ENCODE measurements at places on chromosomes 13 and 19.

GRCh38 chr19:54218259-54218658, 4.5 kb downstream of the LILRB3 start:
- DNase-seq: no peak

GRCh38 chr13:21436582-21436981, 22.5 kb downstream of the ZDHHC20 start:
- DNase-seq: no peak

DNA sequence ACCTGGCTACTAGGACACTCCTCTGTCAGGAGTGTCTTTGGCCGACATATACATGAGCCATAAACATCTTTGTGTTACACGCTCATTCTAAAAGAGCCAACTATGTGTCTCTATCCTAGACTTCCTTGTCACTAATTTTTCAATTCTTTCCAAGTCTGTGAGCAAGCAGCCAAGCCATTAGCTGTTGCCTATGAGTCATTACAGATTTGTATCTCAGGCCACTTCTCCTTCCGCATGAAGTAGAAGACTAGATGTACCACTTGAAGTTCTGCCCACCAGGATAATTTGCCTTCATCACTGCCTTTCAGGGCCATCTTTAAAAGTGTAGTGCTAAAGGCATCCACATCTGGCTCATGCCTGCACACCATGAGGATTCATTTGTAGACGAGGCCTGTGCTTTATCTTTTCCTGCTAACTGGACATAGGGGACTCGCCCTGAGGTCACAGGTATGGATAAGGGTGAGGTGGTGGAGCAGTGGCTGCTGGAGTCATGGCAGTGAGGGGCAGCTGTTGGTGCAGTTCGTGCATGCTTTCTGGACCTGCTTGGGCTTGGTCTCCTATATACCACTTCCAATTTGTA, 126.1 kb upstream of the KL start:
- DNase-seq: no peak

DNA sequence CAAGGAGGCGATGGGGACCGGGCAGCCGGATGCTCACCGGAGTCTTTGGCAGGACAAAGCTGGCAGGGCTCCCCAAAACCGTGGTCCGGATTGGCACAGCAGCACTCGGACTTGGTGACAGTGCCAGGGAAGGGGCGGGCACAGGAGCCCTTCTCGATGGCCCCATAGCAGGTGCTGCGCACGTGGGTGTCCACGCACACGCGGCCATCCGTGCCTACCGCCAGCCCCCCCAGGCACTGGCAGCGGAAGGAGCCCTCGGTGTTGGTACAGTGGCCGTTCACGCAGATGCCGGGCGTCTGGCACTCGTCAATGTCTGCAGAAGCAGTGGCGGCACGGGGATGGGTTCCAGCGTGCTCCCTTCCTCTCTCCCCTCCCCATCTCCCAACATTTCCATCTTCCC, 17.9 kb downstream of the FBN3 start:
- no peak for DNase-seq

- DNase-seq: no peak
These were observed 180.9 kb downstream of the B3GLCT start for GRCh38 chr13:31380715-31381114.

DNA sequence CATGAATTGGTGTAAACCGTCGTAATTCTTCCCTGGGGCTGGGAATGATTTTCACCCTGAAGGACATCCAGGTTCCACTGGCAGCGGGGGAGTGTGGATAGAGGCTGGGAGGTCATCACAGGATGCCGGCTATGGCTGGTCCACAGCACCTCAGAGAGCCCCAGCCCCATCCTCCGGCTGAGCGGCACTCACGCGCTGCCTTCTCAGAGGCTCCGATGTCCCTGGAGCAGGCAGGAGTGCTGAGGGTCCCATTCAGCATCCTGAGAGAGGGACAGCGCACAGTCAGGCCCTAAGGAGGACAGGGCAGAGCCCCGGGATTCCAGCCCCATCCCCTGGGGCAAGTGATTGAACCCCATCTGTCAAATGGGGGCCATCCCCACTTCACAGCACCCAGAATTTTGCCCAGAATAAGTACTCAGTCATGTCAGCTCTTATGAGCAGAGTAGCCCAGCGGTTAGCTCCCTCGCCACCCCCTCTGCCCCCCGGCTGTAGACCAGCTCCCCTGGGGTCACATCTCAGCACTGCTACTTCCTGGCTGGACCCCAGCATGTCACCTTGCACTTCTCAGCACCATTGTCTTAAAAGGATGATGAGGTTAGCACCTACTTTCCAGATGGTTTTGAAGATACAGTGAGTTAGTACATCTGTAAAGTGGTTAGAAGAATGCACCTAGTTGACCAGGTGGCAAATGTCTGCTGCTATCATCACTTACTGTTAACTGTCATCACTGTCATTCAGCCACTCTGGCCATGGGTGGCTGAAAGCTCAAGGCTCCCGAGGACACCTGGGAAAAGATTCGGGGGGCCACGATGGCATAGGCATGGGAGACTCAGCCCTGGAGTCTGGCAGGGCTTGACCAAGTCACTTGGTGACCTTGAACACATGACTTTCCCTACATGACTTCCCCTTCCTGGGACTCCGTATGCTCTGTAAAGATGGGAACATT, 11.9 kb downstream of the GRAMD1A start:
- no peak for DNase-seq

- DNase-seq: no peak
These were observed 209.0 kb downstream of the VWA8 start for GRCh38 chr13:41751734-41752445.

DNA sequence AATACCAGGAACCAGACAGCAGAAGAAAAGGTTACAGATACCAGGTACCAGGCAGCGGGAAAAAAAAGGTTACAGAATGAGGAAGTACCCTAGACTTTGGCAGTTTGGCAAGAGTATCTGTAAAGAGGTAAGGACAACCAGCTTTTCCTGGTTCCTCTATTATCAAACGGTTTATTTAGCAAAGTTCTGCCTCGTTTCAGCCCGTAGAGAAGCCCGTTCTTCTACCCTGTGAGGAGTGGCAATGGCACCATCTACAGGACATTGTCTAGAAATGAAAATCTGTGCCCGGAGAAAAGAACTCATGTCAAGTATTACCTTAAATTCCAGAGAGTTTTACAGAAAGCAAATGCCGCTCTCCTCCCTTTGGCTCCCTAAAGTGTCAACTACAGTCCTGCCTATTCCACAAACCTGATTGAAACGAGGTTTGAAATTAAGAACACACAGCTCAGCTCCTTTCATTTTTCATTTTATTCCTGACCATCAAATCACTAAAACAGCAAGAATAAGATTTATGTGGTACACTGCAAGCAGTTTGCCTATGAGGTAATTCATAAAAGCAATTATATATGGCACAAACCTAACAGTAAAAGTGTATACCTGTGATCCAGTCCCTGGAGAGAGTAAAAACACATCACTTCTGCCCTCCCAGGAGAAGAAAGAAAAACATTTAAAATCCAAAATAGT, 226.3 kb downstream of the SLC7A1 start:
- DNase-seq: peak; percentile 22

- DNase-seq: no peak
These were observed 16.5 kb downstream of the SIGLEC7 start for GRCh38 chr19:51158474-51159129.

DNA sequence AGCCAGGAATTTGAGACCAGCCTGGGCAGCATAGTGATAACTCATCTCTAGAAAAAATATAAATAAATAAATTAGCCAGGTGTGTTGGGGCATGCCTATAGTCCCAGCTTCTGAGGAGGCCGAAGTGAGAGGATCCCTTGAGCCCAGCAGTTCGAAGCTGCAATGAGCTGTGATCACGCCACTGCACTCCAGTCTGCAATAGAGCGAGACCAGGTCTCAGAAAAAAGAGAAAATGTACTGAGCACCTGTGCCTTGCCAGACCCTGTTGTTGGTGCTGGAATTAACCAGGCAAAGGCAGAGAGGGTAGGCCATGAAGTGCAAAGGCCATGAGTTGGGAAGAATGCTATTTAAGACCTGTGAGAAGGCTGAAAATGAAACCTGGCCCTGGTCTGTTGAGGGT, 2.7 kb downstream of the CYTH2 start:
- DNase-seq: no peak

DNA sequence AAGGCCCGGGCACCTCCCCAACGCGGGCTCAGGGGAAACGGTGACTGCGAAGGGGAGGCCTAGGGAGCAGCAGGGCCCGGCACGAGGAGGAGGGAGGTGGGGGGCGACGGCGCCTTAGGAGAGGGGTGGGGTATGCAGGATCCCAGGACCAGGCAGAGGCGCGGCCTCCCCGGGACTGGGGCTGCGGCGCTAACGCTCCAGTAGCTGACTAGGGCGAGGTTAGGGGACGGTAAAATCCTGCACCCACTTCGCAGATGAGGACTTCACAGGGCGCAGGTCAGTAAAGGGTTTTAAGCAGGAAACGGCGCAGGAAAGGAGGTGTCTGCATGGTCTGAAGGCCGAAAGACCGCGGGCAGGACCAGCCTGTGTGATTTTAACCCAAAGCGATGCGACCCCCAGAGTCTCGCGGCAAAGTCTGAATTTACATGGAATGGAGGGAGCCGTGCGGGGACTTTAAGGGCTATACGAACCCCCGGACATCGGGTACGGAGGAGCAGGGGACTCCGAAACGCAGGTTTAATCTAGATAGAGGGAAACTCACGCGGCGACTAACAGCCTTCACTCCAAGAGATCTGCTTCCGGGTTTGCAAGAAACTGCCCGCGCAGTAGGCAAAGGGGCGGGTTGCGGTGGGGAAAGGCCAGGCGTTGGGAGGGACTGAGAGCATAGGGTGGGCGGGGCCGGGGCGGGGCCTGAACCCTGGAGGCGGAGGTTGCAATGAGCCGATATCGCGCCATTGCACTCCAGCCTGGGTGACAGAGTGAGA, at the start of gene ZNF665:
TSS of gene ZNF665 (minus strand) at position 588 of the 764 bp plus-strand sequence. CDS start 10,460 bp downstream, outside the sequence.
- DNase-seq: peak; percentile 50

GRCh38 chr13:29227576-29227975, 367.9 kb downstream of the SLC7A1 start:
- DNase-seq: no peak

DNA sequence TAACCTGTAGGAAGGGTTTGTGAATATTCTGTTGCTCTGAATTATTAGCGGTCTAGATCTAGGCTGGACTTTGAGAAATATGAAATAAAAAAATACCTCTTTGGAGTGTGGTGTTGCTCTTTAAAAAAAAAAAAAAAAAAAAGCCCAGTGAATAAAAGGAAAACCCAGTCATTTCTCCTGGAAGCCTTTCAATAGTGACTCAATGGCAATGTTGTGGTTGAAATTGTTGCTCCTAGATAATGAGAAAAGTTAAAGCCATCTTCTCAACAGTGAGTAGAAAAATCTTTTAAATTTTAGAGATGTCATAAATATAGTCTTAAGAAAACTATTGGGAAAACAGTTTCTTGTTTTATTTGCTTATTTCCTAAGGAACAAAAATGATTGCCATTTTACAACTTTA, 135.3 kb downstream of the RFC3 start:
- no peak for DNase-seq

- no peak for DNase-seq
These were observed 5.4 kb downstream of the LMTK3 start for GRCh38 chr19:48506138-48506733.

DNA sequence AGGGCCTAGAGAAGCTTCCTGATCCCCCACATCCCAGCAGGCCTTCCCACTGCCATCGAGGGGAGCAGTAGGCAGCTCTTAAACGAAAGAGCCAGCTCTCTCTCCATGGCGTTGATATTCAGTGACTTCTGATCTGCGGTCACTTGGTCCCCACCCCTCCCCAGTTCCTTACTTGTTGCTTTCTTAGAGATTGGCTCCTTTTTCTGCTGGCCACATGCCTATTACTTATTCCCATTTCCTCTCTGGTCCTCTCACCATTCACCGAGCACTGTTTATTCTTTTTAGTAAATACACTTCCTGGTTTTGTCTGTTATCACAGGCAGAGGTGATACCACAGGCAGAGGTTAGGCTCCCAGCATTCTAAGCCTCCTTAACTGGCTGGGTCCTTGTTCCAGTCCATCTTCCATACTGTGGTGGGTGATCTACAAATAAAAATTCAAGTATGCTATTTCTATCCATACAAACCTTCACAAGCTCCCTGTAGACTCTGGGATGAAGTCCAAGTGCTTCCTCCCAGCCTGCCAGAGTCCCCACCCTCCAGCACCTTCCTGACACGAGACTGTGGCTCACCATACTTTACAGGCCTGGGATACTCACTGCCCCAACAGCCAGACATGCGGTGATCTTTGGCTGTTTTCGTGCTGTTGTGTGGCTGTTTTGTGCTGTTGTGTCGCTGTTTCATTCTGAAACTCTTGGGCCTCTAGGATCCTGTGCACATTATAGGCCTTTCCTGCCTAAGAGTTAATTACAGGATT, 315.9 kb downstream of the ATP8A2 start:
- DNase-seq: no peak

DNA sequence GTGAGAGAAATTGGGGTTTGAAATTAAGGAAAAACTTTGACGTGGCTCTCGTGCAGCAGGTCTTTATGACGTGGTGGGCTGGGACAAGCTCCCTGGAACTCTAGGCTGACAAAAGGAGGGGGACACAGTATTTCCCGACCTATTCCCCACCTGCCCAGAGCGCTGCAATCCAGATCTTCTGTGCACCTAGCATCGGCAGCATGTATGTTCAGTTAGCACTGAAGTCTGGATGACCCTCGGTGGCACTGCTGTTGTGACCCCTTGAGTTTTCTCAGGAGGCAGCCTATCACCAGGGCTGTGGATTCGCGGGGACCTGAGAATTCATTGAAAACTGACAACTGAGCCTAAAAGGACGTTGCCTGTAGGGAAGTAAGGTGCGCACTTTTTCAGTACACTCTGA, 9.1 kb upstream of the ZNF536 start:
- no peak for DNase-seq

DNA sequence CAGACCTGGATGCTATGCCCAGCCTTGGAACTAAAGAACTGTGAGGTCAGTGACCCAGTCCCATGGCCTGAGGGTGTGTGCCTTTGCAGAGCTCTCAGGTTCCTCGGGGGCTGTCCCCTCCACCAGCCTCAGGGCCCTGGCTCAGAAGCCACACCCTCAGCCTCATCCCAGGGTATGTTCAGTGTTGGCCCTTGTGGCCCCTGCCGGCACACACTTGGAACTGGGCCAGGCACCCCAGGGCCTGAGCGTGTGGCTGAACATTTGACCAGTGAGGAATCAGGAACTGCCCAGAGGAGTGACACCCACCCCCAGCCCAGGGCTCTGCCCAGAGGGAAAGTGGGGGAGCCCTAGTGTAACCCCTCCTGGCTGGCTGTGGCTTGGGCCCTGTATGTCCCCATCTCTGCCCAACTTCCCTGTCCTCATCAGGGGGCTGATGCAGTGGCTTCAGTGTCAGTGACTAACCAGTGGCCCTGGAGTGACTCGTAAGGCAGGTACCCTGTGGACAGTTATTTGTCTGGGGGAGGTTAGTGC, 10.0 kb downstream of the NKPD1 start:
- DNase-seq: no peak

DNA sequence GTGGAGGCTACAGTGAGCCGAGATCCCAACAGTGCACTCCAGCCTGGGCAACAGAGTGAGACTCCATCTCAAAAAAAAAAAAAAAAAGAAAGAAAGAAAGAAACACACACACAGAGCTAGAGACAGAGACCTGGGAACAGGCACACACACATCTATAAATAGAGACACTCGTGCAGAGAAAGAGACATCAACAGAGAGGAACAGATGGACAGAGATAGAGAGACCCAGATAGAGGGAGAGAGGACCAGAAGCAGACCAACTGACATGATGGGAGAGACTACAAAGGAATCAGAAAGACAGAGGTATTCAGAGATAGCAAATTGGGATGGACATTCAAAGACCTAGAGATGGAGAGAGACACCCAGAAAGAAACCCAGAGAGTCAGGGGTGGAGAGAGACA, 2.1 kb upstream of the CA11 start:
- no peak for DNase-seq
